ENCODE measurements at places on chromosomes 5 and 9.

GRCh38 chr9:129981180-129981907 is 61.6 kb downstream of the FNBP1 start:
- DNase-seq: no peak

GRCh38 chr5:68264024-68264956 is 48.7 kb downstream of the PIK3R1 start:
- DNase-seq: no peak

DNA sequence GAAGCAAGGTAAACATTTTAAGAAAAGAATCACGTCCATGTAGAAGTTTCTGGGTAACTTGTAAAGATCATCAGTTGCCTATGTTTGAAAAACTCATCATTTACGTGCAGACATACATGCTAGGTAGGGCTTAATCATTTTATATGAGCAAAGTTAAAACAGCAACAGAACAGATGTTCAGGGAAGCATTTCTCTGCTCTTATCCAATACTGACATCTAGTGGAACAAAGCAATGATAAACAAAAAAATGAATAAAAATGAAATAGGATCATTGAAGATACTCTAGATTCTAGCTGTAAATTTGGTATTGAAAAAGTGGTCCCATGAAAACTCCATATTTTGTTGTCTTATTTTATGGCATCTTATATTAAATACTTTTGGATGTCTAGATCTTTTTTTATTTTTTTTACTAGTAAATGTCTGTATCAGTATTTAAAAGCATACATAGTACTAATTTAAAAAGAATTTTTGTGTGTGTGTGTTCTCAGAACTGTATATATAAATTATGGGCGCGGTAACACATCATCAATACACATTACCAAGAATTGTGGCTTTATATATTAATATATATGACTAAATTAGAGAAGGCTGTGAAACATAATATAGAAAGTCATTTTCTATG is 1050.2 kb downstream of the CDH12 start:
- DNase-seq: no peak

GRCh38 chr9:98890256-98890655 is 53.5 kb upstream of the COL15A1 start:
- DNase-seq: no peak

- DNase-seq: no peak
Measured at GRCh38 chr5:138095100-138095907, 11.5 kb downstream of the WNT8A start.

GRCh38 chr9:14283276-14283675 is 30.7 kb downstream of the NFIB start:
- DNase-seq: no peak

- DNase-seq: no peak
Measured at GRCh38 chr5:157288405-157289163, 22.7 kb downstream of the CYFIP2 start.

GRCh38 chr5:168372356-168372946 is 81.0 kb downstream of the WWC1 start:
- no peak for DNase-seq

Measured in activated T-cell treated with anti-CD3 and anti-CD28 coated beads for 24 hours (primary cell).